ENCODE measurements at places on chromosomes 1 and 21. TPM values are rescaled to one million over a fixed set of nuclear protein-coding genes. Genes with fewer than 3 reads are reported as not detected.

DNAJC6 gene
- 1.3 TPM for total RNA-seq

PAQR6 gene
- 0.71 TPM for total RNA-seq

PROK1 gene
- not detected for total RNA-seq

RPAP2 gene
- total RNA-seq, result 14.1 TPM

ADCY10 gene
- not detected for total RNA-seq

RASSF5 gene
- total RNA-seq, result 17.6 TPM

Data from airway epithelial cell (primary cell).